ENCODE measurements at places on chromosomes 1 and 21.
A peak's percentile ranks its signal among the peaks of the same experiment; 100 is the strongest.

DNA sequence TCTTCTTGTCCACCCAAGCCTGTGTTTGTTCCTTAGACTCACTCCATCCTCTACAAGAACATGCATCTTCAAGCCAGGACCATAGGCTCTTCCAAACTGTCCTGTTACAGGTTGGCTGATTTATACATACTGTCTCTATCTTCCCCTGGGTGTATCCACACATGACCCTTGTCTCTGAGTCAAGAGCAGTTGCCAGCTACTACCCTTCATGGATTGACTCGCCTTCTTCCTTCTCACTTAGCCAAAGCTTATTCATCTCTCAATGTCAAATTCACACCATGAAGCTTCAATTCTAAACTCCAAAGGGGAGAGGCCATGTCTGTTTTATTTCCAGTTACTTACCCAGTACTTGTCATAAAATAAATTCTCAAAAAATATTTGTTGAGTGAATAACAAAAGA lies 64.1 kb upstream of the CACHD1 start:
- no peak for DNase-seq

DNA sequence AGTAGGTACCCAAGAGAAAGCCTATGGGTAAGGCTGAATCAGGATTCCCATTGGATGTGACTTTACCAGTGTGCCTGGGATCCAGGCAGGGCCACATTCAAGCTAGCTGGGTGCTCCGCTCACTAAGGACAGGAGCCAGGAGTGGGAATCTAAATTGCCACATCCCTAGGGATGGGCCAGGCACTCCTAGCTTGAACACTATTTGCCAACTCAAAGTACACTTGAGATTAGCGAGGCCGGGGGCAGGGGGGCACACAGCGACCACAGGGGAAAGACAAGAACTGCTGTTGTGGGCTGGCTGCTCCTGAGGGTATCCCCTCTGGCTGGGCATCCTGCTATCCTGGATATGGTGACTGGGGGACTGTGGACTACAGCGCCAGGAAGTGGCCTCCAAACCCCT lies 4.3 kb downstream of the SLC45A3 start:
- DNase-seq, result no peak

DNA sequence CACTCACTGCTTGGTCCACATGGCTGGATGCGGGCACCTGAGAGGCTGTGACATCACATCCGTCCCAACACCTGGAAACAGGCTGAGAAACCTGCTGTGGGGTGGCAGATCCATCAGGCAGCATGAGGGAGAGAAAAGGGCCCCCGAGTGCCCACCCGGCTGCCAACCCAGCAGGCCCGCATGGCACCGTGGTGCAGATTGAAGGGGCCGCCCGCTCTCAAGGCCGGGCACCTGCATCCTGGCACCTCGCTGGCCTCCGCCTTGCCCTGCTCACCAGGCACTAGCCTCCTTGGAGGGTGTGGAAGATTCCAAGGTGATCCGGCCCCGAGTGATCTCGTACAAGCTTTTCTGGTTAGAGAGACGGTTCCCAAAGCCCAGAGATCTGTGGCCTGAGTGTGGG lies 110.5 kb downstream of the PRDM16 start:
- DNase-seq, result no peak

DNA sequence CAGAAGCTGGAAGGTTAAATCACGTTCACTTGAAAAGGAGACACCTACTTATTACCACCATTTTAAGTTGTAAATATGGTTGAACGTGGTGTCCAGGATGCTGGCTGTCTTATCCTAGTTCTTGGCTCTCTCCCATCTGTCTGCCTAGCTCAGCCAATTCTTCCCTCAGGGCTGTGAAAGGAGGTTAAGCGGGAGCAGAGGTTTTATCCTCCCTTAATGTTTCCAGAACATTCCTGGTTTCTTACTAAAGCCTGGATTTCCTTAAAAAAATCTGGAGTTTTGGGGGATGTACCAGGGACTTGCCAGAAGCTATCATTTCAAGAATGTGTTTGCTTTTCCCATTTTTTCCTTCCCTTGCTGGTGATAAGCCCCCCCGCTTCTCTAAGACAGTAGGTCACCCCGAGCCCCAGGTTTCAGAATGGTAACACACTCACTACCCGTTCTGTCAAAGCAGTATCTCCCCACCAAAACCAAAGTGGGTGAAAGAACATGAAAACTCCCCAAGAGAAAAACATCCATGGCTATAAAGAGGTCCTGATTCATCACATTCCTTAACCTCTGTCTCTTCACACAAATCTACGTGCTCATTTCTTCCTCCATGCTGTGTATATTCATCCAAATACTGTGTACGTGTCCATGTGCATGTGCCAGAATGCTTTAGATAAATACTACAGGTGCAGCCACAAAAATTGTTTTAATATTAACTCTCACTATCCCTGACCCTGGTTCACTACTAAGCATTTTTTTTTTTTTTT lies 114.7 kb downstream of the MAP3K21 start:
- no peak for DNase-seq

DNA sequence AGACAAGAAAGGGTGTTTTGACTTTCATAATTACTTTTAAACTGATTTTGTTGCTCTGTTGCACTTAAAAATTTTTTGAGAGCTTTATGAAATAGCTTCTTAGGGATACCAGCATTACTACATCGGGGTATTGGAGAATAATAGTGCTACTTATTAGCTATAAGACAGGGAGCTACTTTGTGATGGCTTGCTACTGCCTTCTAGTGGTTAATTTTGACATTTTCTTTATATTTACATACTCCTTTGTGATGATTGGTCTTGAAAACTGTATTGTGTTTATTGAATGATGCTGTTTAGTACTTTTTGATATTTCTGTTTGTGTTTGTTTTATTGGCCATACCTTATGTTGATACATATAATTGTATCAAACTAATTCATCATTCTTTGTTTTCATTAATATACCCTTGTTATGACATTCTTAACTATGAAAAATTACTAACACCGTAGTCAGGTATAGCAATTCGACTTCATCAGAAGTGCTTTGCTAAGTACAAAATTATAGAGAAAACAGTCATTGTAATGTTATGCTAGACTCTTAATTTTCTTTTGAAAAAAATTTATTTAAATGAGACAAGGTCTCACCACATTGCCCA lies 85.5 kb downstream of the CLIC4 start:
- DNase-seq, result peak; percentile 48

- no peak for DNase-seq
Measured at GRCh38 chr1:18058981-18059605, 48.5 kb upstream of the IGSF21 start.

DNA sequence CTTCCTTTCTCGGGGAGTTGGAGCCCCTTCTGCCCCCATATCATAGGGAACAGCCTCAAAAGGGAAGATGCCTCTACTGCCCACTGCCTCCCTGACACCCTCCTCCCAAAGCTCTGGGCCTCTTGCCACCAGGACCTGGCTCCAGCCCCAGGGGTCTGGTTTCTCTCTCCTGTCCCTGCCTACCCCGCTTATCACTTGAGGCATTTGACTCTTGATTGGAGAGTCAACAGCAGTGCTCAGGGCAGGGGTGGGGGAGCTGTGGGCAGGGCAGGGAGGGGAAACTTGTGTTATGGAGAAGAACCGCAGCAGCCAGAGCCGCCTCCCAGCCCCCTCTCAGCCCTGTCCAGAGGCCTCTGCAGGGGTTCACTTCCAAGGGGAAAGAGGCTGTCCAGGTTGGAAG lies 573 bp downstream of the TRIM63 start:
- no peak for DNase-seq

- peak; percentile 62 for DNase-seq
Measured at GRCh38 chr1:43587594-43587993, 56.9 kb downstream of the PTPRF start.

- DNase-seq, result no peak
Measured at GRCh38 chr21:44927259-44927586, 6.5 kb upstream of the ITGB2 start.

GRCh38 chr1:64838486-64838885 lies 93.6 kb downstream of the RAVER2 start:
- no peak for DNase-seq

DNA sequence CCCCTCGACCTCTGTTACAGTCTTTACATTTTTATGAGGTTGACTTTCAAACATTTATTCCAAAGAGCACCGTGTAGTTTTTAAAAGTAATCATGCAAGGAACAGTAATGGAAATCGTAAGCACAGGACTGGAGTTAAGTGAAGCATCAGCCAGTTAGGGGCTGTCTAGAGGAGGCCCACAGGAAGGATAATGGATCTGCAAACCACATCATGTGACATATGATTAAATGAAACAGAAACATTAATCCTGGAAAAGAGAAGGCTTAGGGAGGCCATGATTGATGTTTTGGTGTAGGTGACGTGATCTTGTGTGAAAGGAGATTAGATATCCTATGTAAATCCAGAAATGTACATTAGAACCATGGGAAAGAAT lies 25.0 kb downstream of the RGS7 start:
- DNase-seq, result no peak

- DNase-seq, result no peak
Measured at GRCh38 chr1:57550092-57550491, 126.2 kb upstream of the DAB1 start.

GRCh38 chr1:179082999-179083335 lies 1.1 kb downstream of the TOR3A start:
- DNase-seq, result peak; percentile 60

- no peak for DNase-seq
Measured at GRCh38 chr21:38538353-38538752, 40.1 kb upstream of the ERG start.

DNA sequence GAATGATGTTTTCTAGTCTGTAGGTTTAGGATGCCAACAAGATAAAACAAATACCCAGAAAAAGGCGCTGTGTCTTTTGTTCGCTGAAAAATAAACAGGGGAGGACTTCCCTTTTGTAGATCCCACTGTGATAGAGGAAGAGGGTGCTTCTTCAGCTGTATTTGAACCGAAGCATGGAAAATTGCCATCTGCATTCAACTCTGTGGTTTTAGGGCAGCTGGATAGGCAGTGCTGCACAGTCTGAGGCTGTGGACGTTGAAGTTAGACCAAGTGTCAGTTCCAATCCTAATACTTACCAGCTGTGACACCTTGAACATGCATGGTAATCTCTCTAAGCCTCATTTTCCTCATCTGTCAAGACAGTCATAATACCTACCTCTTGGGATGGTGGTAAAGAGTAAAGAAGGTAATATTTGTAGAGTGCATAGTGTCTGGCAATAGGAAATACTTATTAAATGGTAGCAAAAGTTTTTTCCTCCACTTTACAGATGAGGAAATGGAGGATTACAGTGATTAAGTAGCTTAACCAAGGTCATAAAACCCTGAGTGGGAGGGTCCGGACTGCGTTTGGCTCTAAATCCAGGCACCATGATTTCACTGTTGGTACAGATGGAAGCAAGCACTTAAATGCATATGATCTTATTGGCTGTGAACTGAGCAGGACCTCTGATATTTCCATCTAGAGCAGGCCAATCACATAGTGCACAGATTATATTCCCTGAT lies 48.5 kb downstream of the UTP25 start:
- no peak for DNase-seq

GRCh38 chr1:36083635-36084496 lies at the start of gene TEKT2:
TEKT2 (plus strand) TSS chr1:36084094; CDS start chr1:36084922, 828 bp downstream.
- DNase-seq, result peak; percentile 28

DNA sequence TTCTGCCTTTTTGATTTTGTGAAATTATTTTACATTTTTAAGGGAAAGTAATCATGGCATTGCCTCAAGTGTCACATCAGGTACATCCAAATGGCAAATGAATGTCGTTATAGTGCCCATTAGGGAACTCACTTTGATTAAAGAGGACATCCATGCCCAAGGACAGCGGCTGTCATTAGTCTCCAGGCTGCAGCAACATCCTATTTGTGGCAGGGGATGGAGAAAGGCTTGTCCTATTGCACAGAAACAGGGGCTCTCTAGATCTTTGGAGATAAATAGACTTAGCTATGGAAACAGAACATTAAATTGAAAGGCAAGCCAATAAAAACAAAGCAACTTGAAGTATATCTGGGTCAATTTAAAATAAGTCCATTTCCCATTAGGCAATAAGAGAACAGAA lies 439.3 kb downstream of the NEGR1 start:
- no peak for DNase-seq

DNA sequence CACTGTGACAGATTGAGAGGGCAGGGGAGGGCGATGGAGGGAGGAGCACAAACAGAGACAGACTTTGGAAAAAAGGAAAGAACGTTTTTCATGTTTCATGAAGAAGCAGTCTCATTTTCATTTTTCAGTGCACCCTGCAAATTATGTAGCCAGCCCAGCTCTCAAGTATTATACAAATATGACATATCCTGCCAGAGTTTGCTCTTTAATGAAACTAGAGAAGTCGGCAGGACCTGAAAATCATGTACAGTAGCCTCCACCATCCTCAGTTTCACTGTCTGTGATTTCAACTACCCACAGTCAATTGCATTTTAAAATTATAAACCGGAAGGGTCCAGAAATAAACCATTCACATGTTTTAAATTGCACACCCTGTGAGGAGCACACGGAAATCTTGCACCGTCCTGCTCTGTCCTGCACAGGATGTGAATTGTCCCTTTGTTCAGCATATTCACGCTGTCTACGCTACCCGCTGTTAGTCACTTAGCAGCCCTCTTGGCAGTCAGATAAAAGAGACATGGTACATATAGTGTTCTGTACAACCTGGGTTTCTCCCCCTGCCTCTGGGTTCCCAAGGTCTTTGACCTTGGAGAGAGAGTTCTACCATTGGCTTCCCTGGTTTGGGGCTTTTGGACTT lies 13.6 kb upstream of the ADARB1 start:
- no peak for DNase-seq

GRCh38 chr1:116252785-116253184 lies 120.3 kb upstream of the ATP1A1 start:
- DNase-seq, result no peak

- peak; percentile 44 for DNase-seq
Measured at GRCh38 chr1:32742956-32743355, 40.4 kb upstream of the SYNC start.

DNA sequence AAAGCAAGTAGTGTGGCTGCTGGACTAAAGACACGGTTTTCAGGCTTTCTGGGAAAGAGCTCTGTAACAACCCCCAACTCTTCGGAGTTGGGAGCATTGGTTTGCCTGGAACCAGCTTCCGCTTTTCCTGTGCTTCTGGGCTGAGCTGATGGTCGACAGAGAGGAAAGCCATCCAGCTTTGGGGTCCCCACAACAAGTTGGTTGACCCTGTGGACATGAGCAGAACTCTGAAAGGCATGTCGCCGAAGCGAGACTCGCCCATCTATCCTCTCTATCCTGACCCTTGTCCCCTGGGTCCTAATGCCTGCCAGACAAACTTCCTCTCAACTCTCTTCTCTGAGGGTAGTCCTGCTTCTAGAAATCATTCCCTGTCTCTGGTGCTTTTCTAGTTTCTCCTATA lies 31.9 kb upstream of the FCGR2A start:
- DNase-seq, result peak; percentile 66

- no peak for DNase-seq
Measured at GRCh38 chr1:171141688-171142415, 43.2 kb upstream of the FMO2 start.
